Melanocyte of skin (primary cell): ENCODE measurements at places on chromosomes 5 and 9. TPM values are rescaled to one million over a fixed set of nuclear protein-coding genes. Genes with fewer than 3 reads are reported as not detected.

TLX3 gene
- not detected in 2 replicates for total RNA-seq

ADAMTS12 gene
- total RNA-seq = 0.93 and 1.00 TPM in 2 replicates

CDK5RAP2 gene
- 25.1 and 29.3 TPM in 2 replicates for total RNA-seq

SAXO1 gene
- under 0.01 TPM in 1 of 2 replicates, not detected in the other for total RNA-seq

LIFR gene
- total RNA-seq = 1.5 and 1.7 TPM in 2 replicates

C5orf34 gene
- 11.3 and 11.6 TPM in 2 replicates for total RNA-seq

OBP2B gene
- not detected in 2 replicates for total RNA-seq

SMIM33 gene
- under 0.01 TPM in 1 of 2 replicates, not detected in the other for total RNA-seq

MCTP1 gene
- total RNA-seq = 18.5 and 43.7 TPM in 2 replicates

TAS2R1 gene
- total RNA-seq = not detected in 2 replicates

LCN15 gene
- total RNA-seq = not detected in 2 replicates

F2RL2 gene
- total RNA-seq = not detected in 2 replicates

SETX gene
- 70.6 and 83.3 TPM in 2 replicates for total RNA-seq

TRIM36 gene
- total RNA-seq = 3.2 and 7.3 TPM in 2 replicates

CDH9 gene
- not detected in 2 replicates for total RNA-seq
